T-cell (primary cell): ENCODE measurements at places on chromosomes 6 and 20. TPM values are rescaled to one million over a fixed set of nuclear protein-coding genes. Genes with fewer than 3 reads are reported as not detected.

DNA sequence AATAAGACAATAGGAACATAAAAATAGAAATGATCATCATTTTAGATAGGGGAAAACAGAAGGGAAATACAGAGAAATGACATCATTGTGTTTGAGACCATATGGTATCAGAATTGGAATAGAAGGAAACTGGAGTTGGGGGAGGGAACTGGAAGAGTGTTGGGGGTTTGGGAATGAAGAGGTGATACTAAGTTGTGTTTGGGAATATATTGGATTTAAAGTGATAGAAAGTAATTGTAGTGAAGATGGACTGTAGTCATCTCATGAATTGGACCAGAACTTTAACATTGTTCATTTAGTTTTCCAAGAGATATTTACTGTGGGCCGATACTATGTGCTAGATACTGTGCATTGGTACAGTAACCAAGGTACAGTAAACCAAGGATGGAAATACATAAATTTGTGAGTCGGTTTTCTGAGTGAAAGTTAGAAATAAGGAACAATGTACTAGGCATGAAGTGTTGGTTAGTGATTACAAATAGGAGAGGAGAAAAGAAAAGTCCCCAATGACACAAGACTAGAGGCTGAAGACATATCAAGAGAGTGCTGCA lies 32.3 kb downstream of the KCNQ5 start:
- no peaks in the 10 kb centered on the region for H3K36me3 ChIP-seq
- H3K4me1 ChIP-seq = no peaks in the 10 kb centered on the region
- H3K27ac ChIP-seq = no peak overlapping the region

GRCh38 chr20:48115502-48115901 lies 330.2 kb upstream of the SULF2 start:
- no peak overlapping the region for H3K27ac ChIP-seq
- H3K4me3 ChIP-seq = no peak overlapping the region
- H3K36me3 ChIP-seq = no peaks in the 10 kb centered on the region
- DNase-seq = no peak
- no peaks in the 10 kb centered on the region for H3K4me1 ChIP-seq
- no peaks in the 10 kb centered on the region for H3K27me3 ChIP-seq

DNA sequence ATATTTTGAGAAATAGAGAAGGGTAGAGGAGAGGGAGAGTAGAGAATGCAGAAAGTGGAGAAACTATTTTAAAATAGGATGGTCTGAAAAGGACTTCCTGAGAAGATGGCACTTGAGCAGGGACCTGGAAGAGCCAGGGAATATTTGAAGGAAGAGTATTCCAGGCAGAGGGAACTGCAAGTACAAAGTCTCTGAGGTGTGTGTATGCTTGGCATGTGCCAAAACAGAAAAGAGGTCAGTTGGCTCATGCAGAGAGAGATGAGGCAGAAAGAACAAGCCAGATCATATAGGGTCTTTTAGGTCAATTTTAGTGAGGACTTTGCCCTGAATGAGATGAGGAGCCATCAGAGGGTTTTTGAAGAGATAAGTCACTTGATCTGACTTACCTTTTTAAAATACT lies 145.9 kb downstream of the FLRT3 start:
- no peaks in the 10 kb centered on the region for H3K27me3 ChIP-seq
- no peak overlapping the region for H3K27ac ChIP-seq
- no peaks in the 10 kb centered on the region for H3K4me1 ChIP-seq

DNA sequence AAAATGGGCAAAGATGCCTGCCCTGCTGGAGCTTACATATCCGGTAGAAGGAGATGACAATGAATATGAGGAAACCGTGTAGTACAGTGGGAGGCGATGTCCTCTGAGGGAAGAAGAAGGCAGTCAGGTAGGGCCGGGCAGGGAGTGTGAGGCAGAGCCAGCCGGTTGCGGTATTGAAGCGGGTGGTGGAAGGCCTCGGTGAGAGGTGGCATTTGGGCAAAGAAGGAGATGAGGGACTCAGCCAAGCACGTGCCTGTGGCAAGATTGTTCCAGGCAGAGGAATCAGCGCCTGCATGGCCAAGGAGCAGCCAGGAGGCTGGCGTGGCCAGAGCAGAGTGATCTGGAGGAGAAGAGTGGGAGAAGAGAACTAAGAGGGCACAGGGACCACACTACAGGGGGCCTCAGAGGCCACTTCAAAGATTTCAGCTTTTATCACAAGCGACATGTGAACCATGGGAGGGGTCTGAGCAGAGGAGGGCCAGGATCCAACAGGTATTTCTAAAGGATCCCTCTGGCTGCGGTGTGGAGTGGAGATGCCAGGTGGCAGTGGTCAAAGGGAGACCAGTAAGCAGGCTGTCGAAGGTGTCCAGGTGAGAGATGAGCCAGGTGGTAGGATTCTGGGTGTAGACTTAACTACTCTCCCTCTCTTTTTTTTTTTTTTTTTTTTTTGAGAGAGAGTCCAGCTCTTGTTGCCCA lies 13.8 kb downstream of the MDFI start:
- H3K27me3 ChIP-seq = no peaks in the 10 kb centered on the region
- no peak overlapping the region for H3K4me3 ChIP-seq
- H3K27ac ChIP-seq = no peak overlapping the region
- no peaks in the 10 kb centered on the region for H3K4me1 ChIP-seq

PDCD2 gene
- total RNA-seq = 54.2 TPM

GRCh38 chr20:50725724-50726005 lies 5.7 kb upstream of the PARD6B start:
- H3K36me3 ChIP-seq = no peaks in the 10 kb centered on the region
- peaks cover 12% of the 10 kb centered on the region for H3K27me3 ChIP-seq
- DNase-seq = no peak
- H3K4me1 ChIP-seq = peaks cover 7% of the 10 kb centered on the region
- H3K27ac ChIP-seq = no peak overlapping the region

DACT2 gene
- total RNA-seq = not detected

HLA-DRB1 gene
- 44.1 TPM for total RNA-seq

- H3K36me3 ChIP-seq = no peaks in the 10 kb centered on the region
- no peak overlapping the region for H3K4me3 ChIP-seq
- no peak for DNase-seq
- no peak overlapping the region for H3K27ac ChIP-seq
- no peaks in the 10 kb centered on the region for H3K27me3 ChIP-seq
Observed at GRCh38 chr6:113758826-113759574, 98.1 kb upstream of the MARCKS start.

DNA sequence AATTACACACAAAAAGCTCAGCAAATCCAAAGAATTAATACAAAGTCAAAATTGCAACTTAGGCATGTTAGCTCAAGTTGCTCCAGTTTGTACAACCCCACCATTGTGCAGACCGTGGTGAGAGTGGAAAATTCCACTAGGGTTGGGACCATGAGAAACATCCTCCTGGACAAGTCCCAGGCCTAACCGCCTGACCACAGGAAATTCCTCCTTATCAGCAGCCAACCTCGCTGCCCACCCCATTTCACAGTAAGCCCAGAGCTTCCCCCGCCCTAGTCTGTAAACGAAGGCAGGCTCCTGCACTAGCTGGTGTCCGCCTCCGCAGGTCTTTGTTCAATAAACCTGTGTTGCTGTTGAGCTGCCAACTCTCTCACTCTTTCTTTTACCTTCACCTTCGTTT lies 1023.3 kb downstream of the EYS start:
- no peak for DNase-seq
- no peak overlapping the region for H3K27ac ChIP-seq
- no peaks in the 10 kb centered on the region for H3K36me3 ChIP-seq
- no peaks in the 10 kb centered on the region for H3K4me1 ChIP-seq
- no peaks in the 10 kb centered on the region for H3K27me3 ChIP-seq

HAO1 gene
- total RNA-seq = not detected

GRCh38 chr6:32668226-32668747 lies 1.8 kb upstream of the HLA-DQB1 start:
- DNase-seq = no peak
- H3K4me3 ChIP-seq = no peak overlapping the region
- peaks cover 13% of the 10 kb centered on the region for H3K4me1 ChIP-seq
- no peaks in the 10 kb centered on the region for H3K27me3 ChIP-seq
- H3K27ac ChIP-seq = no peak overlapping the region
